Left ventricle myocardium superior (tissue), 1 donor: ENCODE measurements at places on chromosomes 13 and 19.
A peak's percentile ranks its signal among the peaks of the same experiment; 100 is the strongest.

- no peak for DNase-seq
These were observed 312.8 kb upstream of the PCDH20 start for GRCh38 chr13:61728471-61728870.

GRCh38 chr19:58434217-58434616 is 5.7 kb downstream of the ZNF132 start:
- DNase-seq = no peak

GRCh38 chr13:102707467-102707866 is 12.6 kb upstream of the METTL21C start:
- DNase-seq = no peak

GRCh38 chr13:32164622-32165268 is 133.2 kb downstream of the FRY start:
- DNase-seq = no peak

DNA sequence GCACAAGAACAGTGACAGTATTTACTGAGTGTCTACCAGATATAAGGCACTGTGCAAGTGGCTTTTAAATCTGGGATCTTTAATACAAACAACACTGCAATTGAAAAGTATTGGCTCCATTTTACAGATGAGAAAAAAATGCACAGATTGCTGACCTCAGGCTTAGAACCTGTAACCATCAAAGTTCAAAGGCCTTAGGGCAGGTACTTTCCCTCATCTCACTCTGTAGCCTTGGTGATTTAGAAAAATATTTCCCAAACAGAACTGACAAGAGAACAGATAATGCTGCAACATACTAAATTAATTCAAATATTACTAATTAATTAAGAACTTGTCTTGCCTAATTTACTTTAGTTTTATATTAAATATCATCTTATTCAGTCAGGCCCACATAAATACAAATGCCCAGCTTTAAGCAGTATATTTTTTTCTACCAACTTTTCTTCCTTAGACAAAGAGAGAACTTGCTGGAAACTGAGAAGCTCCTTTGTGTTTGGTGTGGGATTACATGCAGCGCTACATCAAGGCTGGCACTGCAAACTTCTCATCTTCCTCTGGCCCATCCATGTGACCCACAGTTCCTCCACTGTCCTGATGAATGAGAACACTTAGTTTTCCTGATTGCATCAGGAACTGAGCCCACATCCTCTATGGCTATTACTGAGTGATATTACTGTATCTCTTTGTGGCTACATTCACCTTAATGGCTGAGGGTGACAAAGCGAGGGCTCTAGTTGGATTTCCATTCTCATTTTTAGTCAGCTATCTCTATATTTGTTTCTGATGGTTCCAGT is 302.1 kb downstream of the ENOX1 start:
- DNase-seq = no peak

DNA sequence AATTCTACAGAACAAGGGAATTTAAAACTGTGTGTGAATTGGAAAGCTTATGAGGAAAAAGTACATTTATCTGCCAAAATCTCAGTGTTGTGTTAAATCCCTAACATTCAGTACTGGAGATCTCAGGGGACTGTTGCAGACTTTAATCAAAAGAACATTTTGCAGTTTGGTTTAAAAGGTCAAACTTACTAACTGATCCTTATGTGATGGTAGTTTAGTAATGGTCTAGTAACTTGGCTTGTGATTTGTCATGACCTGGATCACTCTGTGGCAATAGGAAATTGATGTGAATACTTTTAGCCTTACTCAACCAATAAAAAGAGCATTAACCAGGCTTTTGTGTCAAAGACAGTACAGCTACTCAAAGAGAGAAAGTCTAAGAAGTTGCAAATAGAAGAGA is 862.1 kb upstream of the MIR17HG start:
- DNase-seq = no peak

DNA sequence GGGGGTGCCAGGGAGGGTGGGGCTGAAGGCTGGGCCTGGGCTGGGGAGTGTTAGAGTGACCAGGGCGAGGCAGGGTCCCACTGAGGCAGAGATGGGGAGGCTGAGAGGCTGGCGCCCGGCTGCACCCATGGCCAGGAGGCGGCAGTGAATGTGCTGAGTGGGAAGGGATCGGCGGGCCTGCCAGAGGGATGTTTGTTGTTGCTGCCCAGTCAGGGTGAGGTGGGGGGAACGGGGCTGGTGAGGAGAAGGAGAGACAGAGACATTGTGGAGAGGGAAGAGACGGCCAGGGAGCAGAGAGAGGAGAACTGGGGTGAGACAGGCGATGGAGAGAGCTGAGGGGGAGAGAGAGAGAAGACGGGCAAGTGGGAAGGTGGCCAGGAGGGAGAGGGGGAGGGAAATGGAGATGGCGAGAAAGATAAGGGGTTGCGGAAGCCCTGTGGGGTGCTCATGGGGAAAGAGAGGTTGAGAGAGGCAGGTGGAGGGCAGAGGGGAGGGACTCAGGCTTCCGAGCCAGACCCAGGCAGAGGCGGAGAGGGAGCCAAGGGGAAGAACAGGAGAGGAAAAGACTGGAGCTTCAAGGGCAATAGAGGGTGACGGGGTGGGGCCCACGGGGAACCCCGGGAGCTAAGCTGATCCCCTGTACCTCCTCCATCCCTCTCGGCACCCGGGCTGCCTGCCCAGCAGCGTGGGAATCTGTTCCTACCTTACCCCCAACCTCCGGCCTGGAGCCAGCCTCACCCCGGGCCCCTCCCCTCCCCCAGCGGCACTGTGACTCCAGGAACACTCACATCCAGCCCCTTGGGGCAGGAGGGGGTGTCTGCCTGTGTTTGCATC is 690 bp upstream of the B3GNT8 start:
- DNase-seq = peak; percentile 73

- DNase-seq = no peak
These were observed 94.7 kb downstream of the RGCC start for GRCh38 chr13:41552031-41552430.

DNA sequence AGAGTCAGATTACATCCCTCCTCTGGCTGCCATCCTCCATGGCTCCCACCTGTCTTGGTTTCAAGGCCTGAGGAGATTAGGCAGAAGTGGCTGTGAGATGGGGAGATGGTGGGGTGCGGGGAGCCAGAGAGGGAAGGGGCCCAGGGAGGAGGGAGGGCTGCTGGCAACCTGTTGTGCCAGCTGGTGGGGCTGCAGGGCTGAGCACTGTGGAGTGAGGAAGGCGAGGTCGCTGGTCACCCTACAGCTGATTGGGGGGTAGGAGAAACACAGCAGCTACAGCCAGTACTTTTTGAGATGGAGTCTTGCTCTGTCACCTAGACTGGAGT is 48.3 kb downstream of the CD320 start:
- DNase-seq = no peak

DNA sequence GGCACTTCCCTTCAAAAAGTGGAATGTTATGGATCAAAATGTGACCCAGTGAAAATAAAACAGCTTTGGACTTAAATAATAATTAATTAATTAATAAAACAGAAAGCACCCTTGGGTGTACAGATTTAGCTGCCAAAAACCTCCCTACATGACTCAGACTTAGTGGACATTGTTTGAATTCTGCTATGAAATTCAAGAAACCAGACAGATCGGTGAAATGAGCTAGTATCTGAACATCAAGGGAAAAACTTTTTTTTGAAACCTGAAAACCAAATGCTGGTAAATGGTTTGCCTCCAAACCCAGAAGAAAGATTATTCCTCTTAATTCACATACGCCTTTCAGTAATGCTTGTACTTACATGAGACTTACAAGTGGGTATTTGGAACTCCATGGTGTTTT is 33.5 kb downstream of the SOX21 start:
- DNase-seq = no peak

DNA sequence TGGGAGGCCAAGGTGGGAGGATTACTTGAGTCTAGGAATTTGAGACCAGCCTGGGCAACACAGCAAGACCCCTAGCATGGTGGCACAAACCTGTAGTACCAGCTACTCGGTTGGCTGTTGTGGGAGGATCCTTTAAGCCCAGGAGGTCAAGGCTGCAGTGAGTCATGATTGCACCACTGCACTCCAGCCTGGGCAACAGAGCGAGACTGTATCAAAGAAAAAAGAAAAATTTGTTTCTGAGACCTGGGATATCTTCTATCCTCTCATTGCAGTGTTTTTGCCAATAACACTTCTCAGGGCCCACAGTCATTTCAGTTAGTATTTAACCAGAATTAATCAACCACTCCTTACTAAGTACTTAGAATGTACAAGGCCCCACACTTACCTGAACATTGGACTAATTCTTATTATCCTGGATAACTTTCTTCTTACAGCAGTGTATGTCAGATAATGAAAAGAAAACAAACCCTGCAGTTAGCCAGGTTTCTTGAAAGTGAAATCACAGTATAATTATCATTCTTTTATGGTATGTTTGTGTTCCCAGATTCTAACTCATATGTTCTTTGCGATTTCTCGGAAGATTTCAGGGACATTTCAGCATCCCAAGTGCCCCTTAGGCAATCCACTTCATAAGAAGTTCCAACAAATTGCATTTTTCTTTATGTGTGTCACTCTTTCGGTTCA is 75.6 kb upstream of the KLF5 start:
- DNase-seq = no peak

DNA sequence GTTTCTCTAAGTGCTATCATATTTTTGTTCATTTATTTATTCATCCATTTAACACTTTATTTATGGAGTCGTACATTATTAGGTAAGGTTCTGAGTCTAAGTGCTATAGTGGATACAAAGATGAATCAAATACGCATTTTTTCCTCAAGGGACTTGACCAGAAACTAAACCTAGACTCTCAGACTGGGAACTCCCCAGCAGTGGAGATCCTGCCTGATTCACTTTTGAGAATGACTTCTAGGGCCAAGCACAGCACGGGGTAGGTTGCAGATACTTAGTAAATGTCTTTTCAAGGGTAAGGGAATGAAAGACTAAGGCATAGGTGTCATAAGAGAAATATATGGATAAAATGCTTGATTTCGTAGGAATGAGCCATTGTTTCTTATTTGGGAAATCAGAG is 7.2 kb downstream of the DNAJC15 start:
- DNase-seq = no peak

GRCh38 chr19:2120821-2121220 is 24.1 kb downstream of the IZUMO4 start:
- no peak for DNase-seq

- DNase-seq = peak; percentile 55
These were observed 687 bp upstream of the FTL start for GRCh38 chr19:48964205-48965039.

DNA sequence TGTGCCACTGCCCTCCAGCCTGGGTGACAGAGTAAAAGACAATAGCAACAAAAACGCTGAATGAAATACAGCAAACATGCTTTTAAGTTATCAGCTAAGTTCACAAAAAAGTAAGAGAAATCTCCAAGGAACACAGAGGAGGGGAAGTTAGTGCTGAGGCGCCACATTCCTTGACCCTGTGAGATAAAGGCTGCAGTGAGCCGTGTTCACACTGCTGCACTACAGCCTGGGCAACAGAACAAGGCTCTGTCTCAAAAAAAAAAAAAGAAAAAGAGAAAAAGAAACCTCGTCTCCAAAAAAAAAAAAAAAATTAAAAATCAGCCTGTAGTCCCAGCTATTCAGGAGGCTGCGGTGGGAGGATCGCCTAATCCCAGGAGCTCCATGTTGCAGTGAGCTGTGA is 16.3 kb upstream of the DOCK6 start:
- DNase-seq = no peak

DNA sequence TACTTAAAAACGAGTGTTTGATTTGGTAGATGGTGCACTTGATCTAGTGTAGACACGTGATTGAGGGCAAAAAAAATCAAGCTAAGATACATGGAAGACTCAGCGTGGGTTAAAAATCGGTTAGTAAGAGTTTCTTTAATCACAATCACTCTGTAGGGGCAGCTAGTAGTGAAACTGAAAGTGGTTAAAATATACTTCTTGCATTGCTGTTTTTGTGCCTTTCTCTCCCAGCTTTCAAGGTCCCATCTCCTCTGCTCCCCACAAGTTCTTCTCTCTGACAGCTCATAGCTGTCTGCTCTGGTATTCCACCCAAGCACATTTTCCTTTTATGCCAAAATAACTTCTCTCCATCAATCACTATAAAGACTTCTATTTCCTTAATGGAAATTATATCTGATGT is 1089.7 kb downstream of the EFNB2 start:
- DNase-seq = no peak
